ENCODE measurements at places on chromosomes 16 and 17.

DNA sequence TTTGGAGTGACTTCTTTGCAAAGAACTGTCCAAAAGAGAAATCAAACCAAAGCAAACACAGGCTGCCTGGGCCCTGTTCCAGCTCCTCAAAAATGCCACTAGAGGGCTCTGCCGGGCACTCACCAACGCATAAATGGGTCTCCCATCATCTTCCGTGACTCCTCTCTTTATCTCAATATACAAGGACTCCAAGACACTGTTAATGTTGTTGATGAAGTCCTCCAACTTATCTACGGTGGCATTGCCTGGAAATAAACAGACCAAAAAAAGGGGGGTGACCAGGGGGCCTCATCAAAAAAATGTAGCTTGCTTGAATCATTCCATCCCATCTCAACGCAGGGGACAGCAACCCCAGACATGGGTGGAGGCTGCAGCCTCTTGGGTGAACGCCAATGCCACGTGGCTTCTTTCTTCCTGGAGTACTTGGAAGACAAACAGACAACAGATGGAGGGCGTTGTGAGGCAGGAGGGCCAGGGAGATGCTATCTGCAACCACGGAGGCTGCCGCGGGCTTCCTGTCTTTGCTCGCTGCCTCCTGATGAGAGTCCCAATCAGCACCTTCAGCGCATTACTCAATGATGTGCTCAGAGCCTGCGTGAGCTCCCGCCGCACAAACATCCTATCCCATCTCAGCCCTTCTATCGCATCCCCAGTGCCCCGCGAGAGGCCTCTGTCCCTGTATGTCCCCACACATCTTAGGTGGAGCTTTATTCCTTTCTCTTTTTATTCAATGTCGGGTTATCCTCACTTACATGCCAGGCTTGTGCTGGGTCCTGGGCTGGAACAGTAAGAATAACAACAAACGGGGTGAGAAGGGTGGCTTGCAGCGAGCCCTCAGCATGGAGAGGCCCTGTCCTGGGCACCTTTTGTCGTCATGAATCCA lies 32.0 kb downstream of the KDM8 start:
- DNase-seq = peak; percentile 75

DNA sequence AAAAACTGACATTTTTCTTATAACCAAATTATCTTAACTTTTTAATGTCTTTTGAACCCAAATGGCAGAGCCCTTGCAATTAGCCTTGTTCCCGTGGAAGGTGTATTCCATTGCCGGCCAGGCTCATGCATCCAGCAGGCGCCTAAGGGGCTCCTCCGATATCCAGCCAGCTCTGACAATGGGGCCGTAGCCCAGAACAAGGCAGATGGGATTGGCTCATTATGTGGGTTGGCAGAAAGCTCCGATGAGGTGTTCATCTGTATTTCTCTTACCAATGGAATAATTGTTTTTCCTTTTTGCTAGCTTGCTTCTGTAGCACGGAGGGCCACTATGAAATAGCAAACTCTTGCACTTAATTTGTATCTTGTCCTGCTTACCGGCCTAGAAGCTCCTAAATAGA lies 208.2 kb upstream of the CHMP6 start:
- no peak for DNase-seq

DNA sequence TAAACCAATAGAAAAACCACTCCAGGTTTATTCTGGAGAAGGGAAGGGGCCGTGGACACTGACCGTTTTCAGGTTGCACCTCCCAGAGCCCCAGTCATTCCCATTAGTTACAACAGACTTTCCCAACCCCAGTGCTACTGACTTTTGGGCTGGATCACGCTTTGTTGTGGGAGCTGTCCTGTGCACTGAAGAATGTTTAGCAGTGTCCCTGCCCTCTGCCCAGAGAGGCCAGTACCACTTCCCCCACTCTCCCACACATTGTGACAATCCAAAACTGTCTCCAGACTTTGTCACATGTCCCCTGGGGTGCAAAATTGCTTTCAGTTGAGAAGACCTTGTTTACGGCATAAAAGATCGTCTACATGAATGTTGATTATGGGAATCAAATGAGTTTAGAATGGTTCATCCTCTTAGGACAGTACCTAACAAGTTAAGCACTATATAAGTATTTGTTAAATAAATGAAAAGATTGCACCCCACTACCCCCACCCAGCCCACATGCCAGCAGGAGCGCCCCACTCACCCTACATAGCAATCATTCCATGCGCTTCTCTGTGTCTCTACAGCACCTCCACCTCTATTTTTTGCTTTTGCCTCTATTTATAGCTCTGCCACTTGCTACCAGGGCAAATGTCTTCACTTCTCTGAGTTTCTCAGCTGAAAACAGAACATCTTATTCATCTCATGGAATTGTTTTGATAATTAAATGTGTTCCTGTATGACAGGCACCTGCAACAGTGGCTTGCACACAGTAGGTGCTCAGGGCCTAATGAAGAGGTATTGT lies 104.9 kb downstream of the AXIN2 start:
- no peak for DNase-seq

- peak; percentile 85 for DNase-seq
Observed at GRCh38 chr17:37490638-37491614, 1.2 kb downstream of the DUSP14 start.

GRCh38 chr17:72591289-72592241 lies 470.7 kb downstream of the SOX9 start:
- no peak for DNase-seq

DNA sequence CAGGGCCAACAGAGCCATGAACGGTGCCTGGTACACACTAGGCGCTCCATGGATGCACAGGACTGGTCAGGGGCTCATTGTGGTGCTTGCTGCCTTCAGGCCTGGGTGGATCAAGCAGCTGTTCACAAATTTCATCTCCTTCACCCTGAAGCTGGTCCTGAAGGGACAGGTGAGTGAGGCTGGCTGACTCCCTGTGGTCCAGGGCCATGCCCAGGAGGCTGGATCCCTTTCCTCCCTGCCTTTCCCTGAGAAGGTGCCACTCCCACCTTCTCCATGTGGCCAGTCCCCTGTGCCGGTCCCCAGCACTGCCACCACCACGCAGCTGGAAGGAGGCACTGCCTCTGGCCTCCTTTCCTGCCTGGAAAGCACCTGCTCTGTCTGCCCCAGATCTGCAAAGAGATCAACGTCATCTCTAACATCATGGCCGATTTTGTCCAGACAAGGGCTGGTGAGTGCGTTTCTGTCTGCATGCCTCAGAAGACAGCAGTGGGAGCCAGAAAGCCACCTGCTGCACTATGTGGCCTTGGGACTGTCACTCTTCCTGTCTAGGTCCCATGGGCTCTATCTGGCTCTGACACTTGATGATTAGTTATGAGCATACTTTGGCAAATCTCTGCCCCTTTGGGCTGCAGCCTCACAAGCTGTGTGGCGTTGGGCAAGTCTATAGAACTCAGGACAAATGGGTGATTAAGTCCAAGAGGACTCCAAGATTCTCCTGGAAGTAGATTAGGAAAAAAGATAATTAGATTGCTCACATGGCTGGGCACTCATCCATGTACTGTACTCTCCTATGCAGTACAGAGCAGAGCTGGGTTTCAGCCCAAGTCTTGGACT lies 9.4 kb downstream of the CETP start:
- peak; percentile 51 for DNase-seq

- no peak for DNase-seq
Observed at GRCh38 chr17:57663326-57664070, 81.6 kb downstream of the CCDC182 start.

DNA sequence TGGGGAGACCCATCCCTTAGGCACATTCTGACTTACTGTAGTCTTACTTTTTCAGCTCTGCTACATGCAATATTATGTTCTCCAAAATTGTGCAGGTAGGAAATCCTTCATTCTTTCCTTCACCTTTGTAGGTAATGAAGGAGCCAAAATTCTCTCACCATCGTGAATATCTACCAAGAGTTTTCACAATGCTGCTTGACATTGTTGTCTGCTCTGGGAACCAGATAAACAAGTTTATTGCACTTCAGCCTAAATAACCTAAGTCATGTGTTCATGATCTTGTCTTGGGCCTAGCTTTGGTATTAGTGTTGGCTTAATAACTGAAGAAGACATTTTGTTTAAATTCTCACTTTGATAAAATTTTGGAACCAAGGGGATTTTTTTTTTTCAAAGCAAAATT lies 110.8 kb upstream of the ELAC2 start:
- DNase-seq = no peak

GRCh38 chr16:24668481-24669061 lies 60.9 kb upstream of the TNRC6A start:
- DNase-seq = no peak

- peak; percentile 12 for DNase-seq
Observed at GRCh38 chr16:80744856-80745255, 59.5 kb downstream of the CDYL2 start.

- no peak for DNase-seq
Observed at GRCh38 chr16:11010575-11011221, 66.3 kb downstream of the CLEC16A start.

- no peak for DNase-seq
Observed at GRCh38 chr17:17386094-17386800, 83.1 kb downstream of the NT5M start.

- DNase-seq = no peak
Observed at GRCh38 chr17:69637446-69638156, 223.1 kb downstream of the MAP2K6 start.

DNA sequence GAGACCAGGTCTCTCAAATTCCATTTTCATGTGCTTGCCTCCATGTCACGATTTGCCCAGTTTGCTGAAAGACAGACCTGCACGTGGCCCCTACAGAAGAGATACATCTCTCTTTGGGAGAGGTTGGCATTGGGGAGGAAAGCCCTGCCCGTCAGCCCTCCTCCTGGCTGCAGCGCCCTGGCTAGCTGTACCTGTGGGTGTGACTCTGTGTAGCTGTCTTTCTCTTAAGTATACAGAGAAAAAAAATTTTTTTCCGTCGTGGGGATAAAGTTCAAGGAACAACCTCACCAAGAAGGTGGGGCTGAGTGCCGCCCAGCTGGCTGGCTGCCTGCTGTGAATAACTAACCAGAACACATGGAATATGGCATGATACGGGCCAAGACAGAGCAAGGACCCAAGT lies 26.5 kb downstream of the TMEM98 start:
- DNase-seq = no peak

DNA sequence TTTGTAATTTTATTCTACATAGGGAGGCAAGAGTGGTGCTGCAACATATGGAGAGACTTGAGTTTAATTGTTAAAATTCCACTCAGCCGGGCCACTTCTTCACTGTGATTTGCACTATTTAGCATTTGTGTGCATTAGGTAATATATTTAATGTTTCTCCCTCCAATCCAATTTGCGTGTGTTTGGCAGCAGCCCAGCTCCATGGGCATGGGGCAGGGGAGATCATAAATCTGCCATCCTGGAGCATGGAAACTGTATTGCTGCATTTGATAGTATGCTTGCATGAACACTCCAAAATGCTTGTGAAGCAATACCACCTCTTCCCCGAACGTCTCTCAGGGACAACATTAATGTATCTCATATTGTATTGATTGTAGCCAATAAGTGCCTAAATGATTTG lies 339.1 kb upstream of the RBFOX1 start:
- no peak for DNase-seq

DNA sequence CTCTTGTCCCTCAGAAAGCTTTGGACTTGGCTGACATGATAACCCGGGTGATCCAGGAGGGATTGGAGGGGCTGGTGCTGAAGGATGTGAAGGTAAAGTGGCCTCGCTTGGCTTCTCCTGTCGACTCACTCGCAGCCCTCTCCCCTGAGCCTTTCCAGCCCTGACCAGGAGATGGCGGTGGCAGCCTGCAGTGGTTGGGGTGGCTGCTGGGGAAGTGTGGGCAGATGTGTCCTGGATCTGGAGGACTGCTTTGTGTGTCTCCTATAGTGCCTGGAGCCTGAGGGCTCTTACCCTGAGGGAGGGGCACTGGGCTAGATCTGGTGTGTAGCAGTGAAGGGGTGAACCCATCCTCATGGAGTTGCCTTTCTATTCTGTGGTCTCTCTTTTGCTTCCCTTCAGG lies 17.9 kb downstream of the LIG3 start:
- peak; percentile 83 for DNase-seq

GRCh38 chr17:30210366-30210765 lies 25.1 kb downstream of the SLC6A4 start:
- no peak for DNase-seq

DNA sequence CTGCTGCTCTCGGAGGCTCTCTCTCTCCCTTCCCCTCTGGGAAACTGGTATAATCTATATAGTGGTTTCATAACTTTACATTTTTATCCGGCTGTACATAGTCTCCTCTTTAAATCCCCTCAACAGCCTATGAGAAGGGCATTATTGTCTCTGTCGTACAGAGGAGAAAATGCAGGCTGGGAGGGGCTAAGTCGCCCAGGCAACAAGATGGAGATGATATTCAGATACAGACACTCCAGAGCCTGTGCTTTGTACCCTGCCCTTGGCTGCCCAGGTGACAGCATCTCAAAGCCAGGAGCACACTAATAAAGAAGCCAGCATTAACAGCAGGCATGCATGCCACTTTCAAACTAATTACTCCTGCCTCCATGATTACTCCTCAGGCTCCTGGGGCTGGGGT lies 4.7 kb upstream of the EIF1 start:
- DNase-seq = no peak

GRCh38 chr16:20308801-20309590 lies 18.3 kb downstream of the GP2 start:
- no peak for DNase-seq

DNA sequence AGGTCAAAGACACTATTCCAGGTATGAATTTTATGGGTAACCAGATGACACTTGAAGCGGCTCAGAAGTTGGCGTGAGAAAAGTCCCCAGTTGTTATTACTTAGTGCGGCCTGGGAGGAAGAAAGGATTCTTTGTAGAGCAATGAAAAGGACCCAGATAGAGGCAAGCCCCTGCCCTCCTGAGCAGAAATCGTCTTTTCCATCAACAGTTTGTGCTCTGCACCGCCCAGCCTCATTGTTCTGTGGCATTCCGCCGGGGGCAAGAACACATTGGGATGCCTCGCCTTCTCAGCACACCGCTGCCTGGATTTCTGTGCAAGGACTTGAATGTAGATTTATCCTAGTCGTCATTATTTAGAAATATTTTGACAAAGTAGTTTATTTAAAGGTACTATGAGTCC lies 32.7 kb upstream of the CRHR1 start:
- no peak for DNase-seq

DNA sequence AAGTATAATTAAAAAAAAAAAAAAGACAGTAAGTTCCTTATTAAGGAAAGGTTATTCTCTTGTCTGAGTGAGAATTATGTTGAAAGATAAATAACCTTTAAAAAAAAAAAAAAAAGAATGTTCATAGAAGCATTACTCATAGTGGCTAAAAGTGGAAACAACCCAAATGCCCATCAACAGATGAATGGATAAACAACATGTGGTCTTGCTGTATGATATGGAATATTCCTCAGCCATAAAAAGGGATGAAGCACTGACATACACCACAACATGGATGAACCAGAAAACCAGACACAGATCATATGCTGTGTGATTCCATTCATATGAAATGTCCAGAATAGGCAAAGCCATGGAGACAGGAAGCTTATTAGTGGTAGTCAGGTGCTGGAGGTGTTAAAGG lies 9.2 kb upstream of the CCNF start:
- DNase-seq = no peak

DNA sequence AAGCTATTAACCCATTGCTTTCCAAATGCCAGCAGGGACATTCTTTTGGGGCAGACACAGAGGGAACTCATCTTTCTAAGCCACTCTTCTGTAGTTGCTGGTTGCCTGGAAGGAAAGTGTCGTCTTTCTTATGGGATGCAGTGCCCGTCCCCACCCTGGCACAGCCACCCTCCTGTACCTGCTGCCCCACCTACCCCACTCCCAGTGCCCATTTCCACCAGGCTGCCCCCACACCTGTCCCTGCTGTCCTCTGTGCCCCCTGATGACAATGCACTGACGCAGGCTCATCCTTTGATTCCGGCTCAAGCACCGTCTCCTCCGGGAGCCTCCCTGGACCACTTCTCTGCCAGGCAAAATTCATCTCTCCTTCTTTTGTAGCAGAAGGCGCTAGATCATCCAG lies 190.4 kb upstream of the CDH5 start:
- DNase-seq = no peak
